ENCODE measurements at places on chromosomes 3 and 15. TPM values are rescaled to one million over a fixed set of nuclear protein-coding genes. Genes with fewer than 3 reads are reported as not detected.

The SOX2 gene
- total RNA-seq: 0.53 TPM

The CADM2 gene
- total RNA-seq: 7.7 TPM

The ZNF502 gene
- total RNA-seq: 1.8 TPM

The SHF gene
- 1.1 TPM for total RNA-seq

The DUOXA2 gene
- total RNA-seq: not detected

The ASB14 gene
- 3.4 TPM for total RNA-seq

The PDZRN3 gene
- total RNA-seq: 27.1 TPM

The SLC12A1 gene
- total RNA-seq: not detected
